ENCODE measurements at places on chromosomes 2 and 18.

DNA sequence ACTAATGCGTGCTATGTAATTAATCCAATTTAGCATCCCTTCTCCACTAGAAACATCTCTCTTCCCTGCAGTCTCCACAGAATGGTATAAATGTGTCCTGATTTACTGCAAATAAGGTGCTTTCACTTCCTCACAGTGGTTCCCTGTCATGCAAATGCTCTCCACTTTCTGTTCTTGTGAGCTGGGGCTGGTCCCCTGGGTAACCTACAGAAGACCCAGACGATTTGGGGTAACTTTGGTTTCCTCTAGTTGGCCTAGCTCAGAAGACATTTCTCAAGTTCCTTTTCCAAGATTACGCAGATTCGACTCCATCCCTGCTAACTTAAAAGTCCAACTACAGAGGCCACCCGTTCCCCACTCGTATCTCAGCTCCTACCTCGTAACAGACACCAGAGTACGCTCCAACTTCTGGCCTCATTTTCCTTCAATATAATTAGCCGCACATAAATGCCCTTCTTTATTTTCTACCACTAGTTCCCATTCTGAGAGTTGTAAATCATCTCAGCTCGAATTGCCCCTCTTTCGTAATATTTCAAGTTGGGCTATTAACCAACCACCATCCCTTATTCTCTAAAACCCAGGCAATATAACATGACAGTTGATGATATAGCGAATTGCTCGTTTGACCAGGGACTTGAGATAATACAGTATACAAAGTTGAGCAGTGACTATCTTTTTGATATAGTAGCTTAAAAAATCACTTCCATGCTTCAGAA is 28.8 kb upstream of the NEDD4L start:
- no peak for DNase-seq

DNA sequence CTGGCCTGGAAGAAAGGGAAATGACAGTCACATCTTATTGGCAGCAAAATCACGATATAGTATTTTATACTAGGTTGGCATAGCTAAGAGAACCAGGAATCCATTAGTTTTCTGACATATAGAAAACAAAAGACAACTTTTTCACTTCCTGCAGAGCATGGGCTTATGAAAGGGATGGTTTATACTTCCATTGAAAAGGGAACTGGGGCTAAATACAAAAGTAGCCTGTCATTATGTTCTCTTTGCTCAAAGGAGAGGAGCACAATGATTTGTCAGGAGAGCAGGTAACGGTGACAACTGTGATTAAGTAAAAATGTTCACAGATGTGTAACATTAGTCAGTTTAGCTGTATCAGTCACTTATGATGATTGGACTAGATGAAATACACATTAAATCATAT is 46.4 kb downstream of the SLC25A12 start:
- no peak for DNase-seq

DNA sequence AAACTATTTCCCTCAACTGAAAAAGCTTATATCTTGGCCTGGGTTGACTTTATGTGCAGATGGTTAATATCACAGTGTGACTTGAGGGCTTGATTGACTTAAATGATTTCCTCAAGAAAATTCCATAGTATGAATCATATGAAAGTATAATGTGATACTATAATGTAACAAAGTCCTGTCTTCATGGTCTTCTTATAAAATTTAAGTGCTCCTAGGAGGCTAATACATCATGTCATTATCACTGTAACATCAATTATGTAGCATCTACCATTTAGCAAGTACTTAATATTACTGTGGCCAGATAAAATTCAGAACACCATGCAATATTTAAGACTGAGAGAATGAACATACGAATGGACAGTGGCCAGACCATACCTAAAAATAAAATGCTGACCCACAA is 276.1 kb downstream of the RIT2 start:
- no peak for DNase-seq

DNA sequence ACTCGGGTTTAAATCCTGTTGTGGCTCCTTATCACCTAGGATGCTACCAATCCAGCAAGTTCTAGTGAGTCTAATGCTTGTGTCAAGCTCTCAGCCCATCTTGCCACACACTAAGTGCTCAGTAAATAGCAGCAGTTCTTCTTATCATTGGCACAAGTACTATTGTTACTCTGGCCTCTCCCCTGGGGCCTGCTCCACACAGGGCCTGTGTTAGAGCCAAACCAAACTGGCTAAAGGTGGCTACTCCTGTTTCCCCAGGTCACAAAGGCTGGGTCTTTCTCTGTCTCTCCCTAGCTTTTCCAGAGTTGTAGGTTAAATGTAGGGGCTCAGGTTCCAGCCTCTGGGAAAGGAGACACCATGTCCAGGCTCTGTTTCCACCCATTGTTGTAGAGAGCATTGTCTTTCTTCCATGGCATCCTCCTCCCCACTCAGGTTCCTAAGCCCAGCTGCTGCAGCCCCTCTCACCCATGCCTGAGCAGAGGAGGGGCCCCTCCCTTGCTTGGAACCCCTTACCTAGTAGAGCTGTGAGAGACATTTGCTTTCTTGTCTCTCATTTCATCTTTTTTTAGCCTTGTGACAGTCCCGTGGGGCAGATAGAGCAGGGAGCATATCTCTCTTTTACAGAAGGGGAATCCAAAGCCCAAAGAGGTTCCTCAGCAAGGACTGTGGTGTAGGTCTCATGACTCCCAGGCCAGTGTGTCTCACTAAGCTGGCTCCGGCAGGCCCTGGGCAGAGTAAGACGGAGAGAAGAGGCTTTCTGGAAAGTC is 56.4 kb upstream of the OTOF start:
- no peak for DNase-seq

GRCh38 chr2:95323347-95324155 is 26.4 kb downstream of the KCNIP3 start:
- DNase-seq, result no peak

- no peak for DNase-seq
Observed at GRCh38 chr2:100266126-100266525, 56.2 kb downstream of the LONRF2 start.

GRCh38 chr2:153388246-153388645 is 90.3 kb downstream of the RPRM start:
- DNase-seq, result no peak

GRCh38 chr2:19866771-19867170 is 35.0 kb downstream of the TTC32 start:
- no peak for DNase-seq

GRCh38 chr2:96695602-96696001 is 44.3 kb downstream of the LMAN2L start:
- DNase-seq, result no peak

DNA sequence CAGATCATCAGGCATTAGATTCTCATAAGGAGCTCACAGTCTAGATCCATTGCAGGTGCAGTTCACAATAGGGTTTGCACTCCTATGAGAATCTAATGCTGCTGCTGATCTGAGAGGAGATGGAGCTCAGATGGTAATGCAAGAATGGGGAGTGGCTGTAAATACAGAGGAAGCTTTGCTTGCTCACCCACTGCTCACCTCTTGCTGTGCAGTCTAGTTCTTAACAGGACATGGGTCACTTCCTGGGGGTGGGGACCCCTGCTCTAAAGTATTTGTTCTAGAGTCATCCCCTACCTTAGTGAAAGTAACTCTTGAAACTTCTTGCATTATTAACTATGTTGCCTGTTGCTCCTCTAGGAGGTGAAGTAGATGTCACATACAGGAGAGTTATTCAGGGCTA is 171.3 kb upstream of the PARD3B start:
- DNase-seq, result no peak

- DNase-seq, result no peak
Observed at GRCh38 chr2:36727550-36727949, 31.0 kb downstream of the VIT start.

GRCh38 chr18:58449464-58449863 is 179.4 kb downstream of the ALPK2 start:
- no peak for DNase-seq

DNA sequence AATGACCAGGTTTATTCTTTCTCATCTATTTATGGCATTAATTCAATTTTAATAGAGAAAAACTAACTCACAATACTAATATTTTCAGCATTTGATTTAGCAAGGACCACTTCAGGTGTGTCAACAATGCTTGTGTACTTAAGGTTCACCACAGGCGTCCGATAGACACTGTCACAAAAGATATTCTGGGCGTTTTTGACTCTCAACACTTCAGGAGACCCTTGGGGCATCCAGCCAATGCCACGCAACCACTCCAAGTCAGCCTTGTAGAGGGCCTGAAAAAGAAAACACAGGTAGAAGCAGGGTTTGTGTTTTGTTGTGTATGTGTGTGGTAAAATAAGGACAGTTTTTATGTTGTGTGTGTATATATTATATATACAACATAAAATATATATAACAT is 158.2 kb downstream of the NEB start:
- DNase-seq, result no peak

DNA sequence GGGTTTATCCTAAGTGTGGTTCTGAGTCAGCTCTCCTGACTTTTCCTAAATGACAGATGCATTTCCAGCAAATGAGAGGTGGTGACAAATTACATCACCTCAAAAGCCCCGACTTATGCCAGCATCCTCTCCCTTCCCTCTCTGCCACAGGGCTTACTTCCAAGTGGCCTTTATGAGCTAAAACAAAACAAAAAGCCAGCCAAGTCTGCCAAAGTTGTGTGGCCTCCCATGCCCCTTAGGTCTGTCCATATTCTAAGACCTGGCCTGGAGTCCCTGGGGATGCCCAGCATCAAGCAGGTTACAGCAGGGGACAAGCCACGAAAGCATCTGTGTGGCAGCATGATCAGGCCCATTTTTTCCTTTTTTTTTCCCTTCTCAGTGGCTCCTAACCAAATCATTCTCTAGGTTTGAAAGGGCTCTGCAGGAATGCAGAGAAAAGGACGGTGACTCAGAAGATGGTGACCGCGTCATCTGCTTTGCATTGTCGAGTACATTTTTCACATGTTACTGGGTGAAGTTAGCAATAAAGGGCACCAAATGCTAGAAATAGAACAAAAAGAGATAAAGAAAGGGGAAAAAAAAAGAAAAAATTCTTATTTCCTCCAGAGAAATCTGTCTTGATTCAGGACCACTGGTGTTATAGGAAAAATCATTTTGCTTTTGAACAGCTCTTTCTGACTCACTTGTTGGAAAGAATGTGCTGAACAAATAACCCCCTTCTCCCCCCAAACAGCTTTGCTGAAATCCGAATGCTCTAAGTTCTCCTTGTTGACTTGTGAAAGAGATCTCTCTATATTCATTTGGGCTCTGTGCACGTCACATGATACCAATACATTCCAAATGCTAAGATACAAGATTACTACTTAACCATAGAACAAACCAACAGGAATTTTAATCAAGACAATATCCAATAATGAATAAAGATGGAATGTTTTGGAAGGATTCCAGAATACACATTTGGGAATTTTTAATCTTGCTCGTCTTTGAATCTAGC is 178.7 kb downstream of the EN1 start:
- no peak for DNase-seq

DNA sequence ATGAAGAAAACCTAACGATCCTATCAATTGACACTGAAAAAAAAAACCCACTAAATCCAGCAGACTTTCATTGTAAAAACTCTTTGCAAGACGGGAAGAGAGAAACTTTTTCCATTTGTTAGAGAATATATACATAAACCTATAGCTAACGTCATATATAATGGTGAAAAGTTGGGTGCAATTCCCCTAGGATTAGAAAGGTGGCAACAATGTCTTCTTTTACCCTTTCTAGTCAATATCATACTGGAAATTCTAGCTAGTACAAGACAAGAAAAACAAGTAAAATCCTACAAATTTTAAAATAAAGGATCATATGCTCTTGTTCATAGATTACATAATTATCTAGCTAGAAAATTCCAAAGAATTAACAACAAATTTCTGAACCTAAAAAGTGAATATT is 1596.5 kb upstream of the LRRTM1 start:
- no peak for DNase-seq

DNA sequence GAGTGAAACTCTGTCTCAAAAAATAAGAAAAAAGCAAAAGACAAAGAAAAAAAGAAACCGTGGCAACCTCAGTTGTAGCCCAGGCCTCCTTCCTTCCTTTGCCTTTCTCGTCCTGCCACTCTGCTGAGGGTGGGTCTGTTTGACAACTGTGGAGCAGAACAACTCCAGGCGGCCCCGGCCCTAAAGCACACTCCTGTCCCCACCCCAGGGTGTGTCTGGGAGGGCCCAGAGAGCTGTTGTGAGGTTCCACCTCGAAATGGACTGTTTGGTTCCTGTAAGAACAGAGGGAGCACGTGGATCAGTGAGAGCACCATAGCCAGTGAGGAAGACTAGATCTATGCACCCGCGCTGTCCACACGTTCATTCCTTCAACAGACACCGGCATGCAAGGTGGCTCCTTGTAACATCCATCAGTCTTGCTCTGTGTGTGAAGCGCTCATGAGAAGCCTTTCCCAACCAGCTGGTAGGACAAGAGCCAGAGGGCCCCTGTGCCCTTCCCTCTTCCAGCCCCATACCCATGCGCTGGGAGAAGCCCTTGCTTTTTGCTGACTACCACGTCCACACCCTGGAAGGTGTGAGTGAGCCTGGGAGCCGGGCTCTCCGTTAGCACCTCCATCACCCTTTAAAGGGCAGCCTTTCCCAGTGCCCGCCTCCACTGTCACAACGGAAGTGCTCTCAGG is 61.6 kb downstream of the SOWAHC start:
- no peak for DNase-seq

DNA sequence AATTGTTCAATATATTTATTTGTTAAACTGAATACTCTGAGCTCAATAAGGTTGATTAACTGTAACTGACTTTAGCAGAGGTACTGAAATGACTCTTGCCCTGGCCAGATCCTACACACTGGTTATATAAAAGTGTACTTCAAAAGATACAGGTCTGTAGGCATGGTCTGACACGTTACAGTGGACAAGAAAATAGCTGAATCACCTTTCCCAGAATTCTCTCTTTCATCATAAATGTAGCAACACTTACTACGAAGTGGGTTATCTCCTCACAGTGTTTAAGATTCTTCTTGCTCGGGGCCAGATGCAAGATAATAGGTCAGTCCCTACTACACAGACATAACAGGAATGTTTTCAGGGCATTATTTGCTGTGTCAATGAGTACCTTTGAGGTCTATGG is 107.0 kb upstream of the ZC3H15 start:
- DNase-seq, result no peak

- DNase-seq, result no peak
Observed at GRCh38 chr2:29487967-29488555, 372.8 kb downstream of the CLIP4 start.

DNA sequence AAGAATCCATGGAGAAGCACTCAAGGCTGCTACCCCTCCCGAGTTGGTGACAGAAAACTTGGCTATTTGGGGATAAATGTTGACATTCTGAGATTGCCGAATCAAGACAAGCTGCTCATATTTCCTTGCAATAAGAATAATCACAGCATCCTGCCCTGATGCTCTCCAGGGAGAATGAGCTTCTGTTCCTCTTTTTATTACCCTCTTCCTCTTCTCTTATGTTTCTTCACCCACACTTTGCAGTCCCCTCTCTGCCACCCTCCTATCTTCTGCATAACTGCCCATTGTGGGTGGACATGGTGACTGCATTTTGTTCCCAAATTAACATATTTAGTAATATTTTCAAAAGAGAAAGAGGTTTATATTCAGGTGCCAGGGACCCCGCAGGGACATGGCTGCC is 11.9 kb upstream of the MSGN1 start:
- DNase-seq, result peak; percentile 1

All from type B pancreatic cell (in vitro differentiated cells).